ENCODE measurements at places on chromosomes 4 and X.

DNA sequence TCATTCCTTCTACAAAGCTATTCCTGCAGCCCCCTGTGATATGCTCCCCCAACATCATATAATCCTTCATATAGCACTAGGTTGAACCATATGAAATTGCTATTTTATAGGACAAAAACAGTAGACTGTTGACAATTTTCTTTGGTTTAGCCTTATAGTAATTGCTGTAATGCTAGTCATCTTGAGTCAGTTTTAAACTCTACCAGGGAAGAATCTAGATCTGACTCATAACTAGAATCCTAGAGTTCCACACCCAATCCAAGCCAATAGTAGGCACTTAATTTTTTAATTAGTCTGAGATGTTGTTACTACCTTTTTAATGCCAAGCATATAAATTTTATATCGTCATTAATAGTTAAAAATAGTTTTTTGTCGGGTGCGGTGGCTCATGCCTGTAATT lies 136.8 kb downstream of the CHRNA9 start:
- DNase-seq, result no peak

DNA sequence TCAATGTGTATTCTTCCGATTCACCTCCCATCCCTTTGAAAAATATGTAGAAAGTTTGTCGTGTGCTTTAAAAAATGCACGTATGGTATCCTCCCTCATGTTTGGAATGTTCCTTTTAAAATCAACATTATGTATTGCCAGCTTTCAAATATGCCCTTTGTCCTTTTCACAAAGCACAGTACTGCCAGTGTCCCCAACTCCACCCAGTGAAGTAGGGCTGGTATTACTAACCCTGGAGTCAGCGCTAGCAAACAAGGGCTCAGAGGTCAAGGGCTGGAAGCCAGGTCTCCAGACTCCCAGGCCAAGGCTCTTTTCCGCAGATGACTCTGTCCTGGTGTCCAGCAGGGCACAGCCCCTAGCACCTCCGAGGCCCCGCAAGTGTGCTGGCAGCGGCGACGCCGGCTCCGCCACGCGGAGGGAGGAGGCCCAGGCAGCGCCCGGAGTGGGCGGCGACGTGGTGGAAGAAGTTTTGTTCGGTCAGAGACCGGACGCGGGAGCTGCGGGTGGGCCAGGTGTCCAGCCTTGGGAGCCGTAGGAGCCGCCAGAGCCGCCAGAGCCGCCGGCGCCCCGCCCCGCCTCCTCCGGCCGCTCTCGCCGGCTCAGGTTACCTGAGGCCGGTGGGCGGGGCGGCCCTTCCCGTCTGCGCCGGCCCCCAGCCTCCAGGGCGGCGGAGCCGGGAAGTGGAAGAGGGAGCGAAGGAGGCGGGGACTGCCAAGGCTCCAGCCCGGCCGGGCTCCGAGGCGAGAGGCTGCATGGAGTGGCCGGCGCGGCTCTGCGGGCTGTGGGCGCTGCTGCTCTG lies at the start of gene IL13RA1:
TSS of gene IL13RA1 (plus strand) at position 720 of the 799 bp plus-strand sequence. CDS start at position 753, 33 bp downstream.
- no peak for DNase-seq

DNA sequence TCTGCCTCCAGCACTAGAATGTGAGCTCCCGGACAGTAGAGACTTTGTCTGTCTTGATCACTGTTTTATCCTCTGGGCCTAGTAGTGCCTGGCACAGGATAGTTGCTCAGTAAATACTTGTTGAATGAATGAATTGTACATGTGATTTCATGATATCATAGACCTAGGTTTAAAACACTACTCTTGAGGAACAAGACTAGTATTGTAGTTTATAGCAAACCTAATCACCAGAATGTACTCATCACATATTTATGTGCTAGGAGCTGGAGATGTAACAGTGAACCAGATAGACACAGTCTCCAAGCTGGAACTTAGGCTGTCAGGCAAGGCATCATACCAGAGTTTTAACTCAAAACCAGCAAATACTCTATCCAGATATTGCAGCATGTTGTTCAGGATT lies 23.5 kb downstream of the GAB3 start:
- DNase-seq, result no peak

DNA sequence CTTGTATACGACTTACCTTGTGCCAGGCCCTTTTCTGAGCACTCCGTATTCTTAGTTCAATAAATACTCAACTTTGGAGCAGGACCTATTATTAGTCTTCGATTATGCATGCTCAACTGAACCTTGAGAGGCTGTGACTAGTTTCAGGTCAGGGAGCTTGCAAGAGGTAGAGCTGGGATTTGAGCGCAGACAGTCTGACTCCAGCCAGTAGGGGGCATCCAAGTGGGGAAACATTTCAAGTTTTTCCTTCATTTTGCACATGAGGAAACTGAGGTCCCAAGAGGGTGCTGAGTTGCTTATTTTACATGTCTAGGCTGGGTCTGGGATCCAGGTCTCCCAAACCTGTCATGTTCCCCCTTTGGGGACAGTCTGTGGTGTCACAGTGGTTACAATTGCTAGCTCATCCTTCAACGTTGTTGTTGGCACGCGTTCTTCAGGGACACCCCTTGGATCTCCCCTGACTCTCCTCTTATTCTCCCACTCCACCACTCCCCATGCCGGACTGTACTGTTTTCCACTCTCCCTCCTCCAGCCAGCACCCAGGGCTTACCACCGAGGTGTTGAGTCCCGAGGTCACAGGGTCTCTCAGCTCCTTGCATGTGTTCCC lies 6.7 kb upstream of the PRICKLE3 start:
- no peak for DNase-seq

DNA sequence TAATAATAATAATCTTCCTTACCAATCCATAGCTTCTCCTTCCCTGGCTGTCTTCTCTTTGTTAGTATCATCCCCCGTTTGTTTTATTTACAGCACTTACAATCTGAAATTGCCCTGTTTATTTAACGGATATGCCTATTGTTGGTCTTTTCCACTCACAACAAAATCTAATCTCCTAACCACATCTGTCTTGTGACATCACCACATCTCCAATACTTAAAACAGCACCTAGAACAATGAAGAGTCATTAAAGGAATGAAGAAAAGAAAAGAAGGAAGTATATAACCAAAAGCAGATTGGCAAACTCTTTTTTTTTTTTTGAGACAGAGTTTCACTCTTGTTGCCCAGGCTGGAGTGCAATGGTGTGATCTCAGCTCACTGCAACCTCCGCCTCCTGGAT lies 38.7 kb upstream of the JADE1 start:
- DNase-seq, result no peak

GRCh38 chr4:75724867-75725724 lies 719 bp downstream of the USO1 start:
- peak; percentile 54 for DNase-seq

- no peak for DNase-seq
Observed at GRCh38 chrX:1894740-1895139, 279.9 kb downstream of the ASMT start.

DNA sequence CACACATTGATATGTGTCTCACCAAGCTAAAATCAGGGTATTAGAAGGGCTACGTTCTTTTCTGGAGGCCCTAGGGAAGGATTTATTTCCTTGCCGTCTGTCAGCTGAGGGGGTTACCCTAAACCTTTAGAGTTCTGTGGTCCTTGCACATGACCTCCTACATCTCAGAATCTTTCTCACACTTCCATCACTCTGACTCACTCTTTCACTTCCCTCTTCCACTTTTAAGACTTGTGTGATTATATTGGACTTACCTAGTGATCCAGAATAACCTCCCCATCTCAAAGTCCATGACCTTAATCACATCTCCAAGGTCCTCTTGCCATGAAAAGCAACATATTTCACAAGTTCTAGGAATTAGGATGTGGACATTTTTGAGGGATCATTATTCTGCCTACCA lies 53.6 kb upstream of the FUNDC1 start:
- no peak for DNase-seq

DNA sequence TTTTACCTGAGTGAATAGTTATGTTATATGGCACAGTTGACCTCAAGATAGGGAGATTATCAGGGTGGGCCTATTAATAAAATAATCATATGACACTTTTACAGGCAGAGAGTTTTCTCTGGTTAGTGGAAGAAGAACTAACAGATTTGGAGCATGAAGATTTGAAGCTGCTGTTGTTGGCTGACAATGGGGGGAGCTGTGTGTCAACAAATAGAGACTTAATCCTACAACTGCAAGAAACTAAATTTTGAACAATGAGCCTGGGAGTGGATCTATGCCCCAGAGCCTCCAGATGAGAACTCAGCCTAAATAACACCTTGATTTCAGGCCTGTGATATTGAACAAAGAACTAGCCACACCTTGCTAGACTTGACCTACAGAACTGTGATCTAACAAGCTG lies 7.2 kb upstream of the CCSER1 start:
- DNase-seq, result no peak

- no peak for DNase-seq
Observed at GRCh38 chr4:119240568-119240967, 28.1 kb downstream of the USP53 start.

DNA sequence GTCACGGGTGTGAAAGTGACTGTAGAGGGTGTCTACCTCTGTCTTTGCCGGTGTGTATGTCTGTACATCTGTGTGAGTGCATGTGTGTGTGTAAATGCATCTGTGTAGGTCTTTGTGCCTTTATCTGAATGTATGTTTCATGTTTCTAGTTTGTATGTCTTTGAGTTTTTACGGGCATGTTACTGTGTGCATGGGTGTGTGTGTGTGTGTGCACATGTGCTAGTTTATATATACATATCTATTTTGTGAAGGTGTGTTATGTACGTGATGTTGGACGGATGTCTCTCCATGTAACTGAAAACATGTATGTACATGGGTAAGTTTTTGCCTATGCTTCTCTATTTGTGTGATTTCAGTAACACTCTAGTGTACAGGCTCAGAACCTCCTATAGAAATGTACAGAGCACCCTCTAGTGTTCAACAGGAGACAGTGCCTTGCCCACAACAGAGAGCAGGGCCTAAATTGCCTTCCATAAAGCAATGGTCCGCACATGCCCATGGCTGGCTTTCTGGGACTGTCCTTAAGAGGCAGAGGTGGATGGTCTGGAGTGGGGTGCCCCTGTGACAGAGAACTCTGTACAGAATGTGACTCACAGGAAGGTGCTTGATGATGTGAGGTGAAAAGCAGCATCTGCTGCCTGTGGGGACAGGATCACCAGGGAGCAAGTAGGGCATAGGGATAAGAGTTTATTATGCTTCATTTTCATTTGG lies 343.5 kb downstream of the RAPGEF2 start:
- no peak for DNase-seq

- DNase-seq, result no peak
Observed at GRCh38 chrX:497186-498014, 110.7 kb upstream of the PPP2R3B start.

DNA sequence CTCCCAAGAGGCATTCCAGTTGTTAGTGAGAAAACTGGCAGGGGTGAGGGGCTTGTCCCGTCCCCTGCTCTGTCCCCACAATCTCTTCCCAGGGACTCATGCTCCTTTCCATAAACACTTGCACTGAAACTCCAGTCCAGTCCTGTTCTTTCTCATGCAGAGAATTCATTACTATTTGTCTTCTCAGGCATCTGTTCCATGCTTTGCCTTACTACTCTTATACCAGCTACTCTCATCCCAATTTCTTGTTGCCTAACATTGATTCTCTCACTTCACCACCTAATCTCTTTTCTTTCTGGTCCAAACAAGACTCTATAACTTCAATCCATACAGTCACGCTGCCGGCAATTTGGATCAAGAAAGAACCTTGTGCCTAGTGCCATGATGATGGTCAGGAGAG lies 97.1 kb upstream of the VEGFC start:
- DNase-seq, result no peak

GRCh38 chr4:185479507-185479971 lies 8.0 kb upstream of the CCDC110 start:
- no peak for DNase-seq

DNA sequence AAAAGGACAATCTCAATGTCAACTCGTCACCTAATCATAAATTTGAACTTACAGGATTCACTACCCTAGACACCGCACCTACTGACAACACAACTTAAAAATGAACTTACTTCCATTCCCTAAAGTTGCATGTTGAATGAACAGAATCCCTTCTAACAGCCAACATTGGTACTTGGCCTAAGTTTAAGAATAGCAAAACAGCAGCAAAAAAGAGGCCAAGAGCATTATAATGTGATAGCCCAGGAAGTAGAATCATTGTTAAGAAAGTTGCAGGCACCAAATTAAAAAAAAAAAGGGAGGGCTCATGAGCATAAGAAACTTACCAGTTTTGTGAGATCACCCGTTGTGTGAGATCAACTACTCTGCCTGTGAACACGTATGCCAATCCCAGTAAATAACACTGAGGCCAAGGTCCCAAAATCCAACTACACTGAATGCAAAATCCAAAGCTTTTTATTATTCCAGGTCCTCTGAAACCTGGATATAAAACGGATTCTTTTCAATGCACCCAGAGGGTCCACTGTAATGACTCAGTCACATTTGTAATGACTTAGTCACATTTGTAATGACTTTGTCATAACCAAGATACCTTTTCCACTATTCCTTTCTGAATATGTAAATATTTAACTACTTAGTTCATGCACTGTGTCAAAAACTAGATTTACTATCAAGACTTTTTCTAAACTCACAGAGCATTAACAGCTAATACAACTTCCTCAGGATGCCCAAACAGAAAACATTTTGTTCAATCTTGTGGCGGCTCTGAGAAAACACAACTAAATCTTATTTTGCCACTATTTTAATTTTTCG lies 6.8 kb downstream of the HNRNPDL start:
- no peak for DNase-seq

DNA sequence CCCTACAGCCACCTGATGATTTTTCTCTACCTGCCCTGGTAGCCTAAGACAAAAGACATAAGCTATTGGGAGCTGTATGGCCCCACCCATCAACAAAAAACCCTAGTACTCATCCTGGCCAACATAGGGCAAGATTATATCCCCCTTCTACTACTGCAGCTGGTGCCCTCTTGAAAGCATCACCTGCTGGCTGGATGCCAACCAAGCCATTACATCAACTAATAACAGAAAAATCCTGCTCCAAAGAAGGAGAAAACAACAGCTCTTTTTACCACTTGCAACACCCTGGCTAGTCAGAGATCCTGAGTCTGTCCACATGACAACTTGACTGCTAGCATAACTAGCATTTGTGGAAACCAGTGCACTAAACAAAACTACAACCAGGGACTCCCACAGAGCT lies 43.6 kb upstream of the UPRT start:
- DNase-seq, result no peak

GRCh38 chr4:106104276-106104675 lies 209.0 kb downstream of the NPNT start:
- DNase-seq, result no peak

GRCh38 chrX:2781226-2781571 lies 29.4 kb downstream of the XG start:
- DNase-seq, result no peak

- DNase-seq, result no peak
Observed at GRCh38 chrX:23374291-23374690, 39.6 kb downstream of the PTCHD1 start.

DNA sequence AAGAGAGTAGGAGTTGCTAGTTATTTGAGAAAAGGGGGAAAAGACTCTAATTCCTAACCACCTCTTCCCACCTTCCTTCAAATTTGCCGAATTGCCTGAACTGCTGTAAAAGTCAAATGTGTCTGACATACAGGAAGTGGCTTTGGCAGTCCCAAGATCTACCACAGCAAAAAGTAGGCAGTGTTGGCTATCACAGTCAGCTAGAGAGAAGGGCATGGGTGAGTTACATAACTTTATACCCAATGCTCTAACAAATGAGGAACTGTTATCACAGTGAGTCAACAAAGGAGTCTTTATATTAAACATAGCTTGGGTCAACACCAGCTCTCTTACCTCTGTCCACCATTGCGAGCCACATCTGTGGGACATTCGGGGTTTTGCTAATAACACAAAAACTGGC lies 2.4 kb upstream of the MBNL3 start:
- DNase-seq, result no peak

GRCh38 chrX:112779139-112779538 lies 61.5 kb downstream of the AMOT start:
- no peak for DNase-seq

- no peak for DNase-seq
Observed at GRCh38 chrX:51956441-51956840, 63.0 kb downstream of the MAGED1 start.
